GM12878 (cell line): ENCODE measurements at places on chromosomes 3 and 15. TPM values are rescaled to one million over a fixed set of nuclear protein-coding genes. Genes with fewer than 3 reads are reported as not detected.

Gene SLC49A4
- total RNA-seq = 1.3 and 2.1 TPM in 2 replicates

DNA sequence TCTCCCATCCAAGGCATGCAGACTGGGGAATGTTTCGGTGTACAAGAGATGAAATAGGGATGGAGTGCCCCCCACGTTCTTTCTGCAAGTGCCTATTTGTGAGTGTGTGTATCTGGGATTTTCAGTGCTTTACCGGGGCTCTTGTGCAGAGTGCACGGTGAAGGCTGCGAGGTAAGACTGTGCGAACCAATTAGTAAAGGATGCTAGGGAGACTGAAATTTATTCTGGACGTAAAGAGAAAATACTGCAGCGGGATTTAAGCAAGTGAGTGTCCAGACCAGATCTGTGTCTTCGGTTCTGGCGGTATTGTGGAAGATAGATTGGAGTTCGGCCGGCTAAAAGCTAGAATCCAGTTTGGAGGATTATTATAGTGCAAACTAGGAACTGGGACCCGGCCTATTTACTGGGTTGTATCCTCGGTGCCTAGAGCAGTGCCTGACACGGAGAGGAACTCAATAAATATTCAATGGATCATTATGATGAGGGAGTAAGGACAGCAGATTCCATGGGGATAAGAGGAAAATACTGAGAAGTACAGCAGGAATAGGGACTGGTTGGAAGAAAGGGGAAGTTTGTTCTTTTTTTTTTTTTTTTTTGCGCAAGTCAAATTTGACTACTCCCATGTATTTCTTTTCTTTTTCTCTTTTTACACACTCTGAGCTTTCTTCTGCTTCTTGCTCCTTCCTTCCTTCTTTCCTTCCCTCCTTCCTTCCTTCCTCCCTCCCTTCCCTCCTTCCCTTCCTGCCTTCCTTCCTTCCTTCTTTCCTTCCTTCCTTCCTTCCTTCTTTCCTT lies 580 bp upstream of the MAGEF1 start:
- H3K27ac ChIP-seq = no peak overlapping the region
- no peaks in the 10 kb centered on the region for H3K27me3 ChIP-seq
- no peak for DNase-seq

- DNase-seq = no peak
- no peak overlapping the region for H3K27ac ChIP-seq
- peaks cover 4% of the 10 kb centered on the region for H3K27me3 ChIP-seq
- no peaks in the 10 kb centered on the region for H3K4me1 ChIP-seq
Observed at GRCh38 chr3:84960581-84960980, 1.8 kb downstream of the CADM2 start.

DNA sequence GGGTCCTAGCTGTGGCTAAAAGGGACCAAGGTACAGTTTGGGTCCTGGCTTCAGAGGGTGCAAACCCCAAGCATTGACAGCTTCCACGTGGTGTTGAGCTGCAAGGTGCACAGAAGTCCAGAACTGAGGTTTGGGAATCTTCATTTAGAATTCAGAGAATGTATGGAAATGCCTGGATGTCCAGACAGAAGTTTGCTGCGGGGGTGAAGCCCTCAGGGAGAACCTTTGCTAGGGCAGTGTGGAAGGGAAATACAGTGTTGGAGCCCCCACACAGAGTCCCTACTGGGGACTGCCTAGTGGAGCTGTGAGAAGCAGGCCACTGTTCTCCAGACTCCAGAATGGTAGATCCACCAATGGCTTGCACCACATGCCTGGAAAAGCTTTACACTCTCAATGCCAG lies 17.9 kb downstream of the RNF13 start:
- no peaks in the 10 kb centered on the region for H3K4me1 ChIP-seq
- no peak overlapping the region for H3K4me3 ChIP-seq
- H3K36me3 ChIP-seq = no peaks in the 10 kb centered on the region
- no peak overlapping the region for H3K27ac ChIP-seq

DNA sequence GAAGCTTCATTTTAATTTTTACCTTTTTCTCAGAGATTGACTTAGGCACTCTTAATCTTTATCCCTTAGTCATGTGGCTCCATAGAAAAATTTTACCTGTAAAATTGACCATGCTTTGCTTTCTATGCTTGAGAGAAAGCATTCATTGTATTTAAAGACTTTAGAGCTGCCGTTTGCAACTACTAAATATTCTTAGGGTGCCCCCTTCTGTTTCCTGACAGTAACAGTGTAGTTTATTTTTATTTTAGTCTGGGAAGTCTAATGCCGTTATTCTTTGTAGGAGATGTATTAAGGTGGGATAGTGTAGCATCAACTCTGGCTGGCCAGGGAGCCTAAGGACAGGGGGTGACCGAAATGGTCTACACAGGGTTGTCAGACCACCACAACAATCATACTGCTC lies 84.5 kb upstream of the SYNPR start:
- H3K4me1 ChIP-seq = no peaks in the 10 kb centered on the region
- no peak for DNase-seq
- H3K36me3 ChIP-seq = no peaks in the 10 kb centered on the region
- H3K27ac ChIP-seq = no peak overlapping the region
- no peak overlapping the region for H3K4me3 ChIP-seq
- no peaks in the 10 kb centered on the region for H3K27me3 ChIP-seq

DNA sequence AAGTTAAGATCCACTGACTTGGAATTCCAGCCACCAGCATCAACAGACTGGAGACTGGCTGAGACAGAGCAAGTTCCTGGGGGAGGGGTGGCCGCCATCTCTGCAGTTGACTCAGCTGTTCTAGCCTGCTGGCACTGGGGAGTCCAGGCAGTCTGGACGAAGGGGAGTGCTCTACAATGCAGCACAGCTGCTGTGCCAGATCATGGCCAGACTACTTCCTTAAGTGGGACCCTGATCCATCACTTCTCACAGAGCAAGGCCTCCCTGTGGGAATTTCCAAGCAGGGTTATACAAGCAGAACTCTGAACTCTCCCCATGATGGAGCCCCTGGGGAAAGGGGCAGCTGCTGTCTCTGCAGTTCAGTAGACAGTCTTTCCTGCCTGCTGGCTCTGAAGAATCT lies 35.2 kb downstream of the PYGO1 start:
- no peak overlapping the region for H3K27ac ChIP-seq
- no peaks in the 10 kb centered on the region for H3K4me1 ChIP-seq
- H3K27me3 ChIP-seq = no peaks in the 10 kb centered on the region

DNA sequence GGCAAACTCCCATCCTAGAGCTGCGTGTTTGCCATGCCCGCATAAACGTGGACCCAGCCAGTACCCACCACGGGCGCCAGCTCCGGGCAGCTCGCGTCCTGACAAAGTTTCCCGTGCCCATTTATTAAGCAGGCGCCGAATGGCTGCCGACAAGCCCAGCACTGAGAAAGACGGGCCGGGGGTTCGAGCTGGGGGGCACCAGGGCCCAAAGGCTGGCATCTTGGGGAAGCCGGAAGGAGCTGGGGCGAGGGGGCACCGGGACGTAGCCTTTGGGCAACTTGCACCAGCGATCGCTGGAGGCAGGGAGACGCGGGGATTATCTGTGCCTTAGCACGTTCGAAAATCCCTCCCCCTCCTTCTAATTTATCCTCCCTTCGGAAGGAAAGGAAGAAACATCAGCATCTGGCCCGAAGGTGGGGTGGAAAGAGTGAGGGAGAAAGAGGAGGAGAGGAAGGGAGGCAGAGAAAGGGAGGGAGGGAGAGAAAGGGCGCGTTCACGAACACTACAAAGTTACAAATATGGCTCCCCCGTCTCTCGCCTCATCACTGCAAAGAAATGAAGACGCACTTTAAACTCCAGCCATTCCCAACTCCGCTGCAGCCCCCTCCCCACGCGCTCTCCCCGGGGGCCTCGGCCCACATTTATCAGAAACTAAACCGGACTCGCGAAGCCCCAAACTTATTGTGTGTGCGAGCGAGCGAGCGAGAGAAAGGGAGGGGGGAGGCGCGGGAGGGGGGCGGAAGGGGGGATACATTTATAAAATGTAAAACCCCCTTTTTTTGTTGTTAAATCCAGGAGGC lies 1.0 kb downstream of the ANP32A start:
- peaks cover 23% of the 10 kb centered on the region for H3K4me1 ChIP-seq
- peak overlapping the region; percentile 98 for H3K4me3 ChIP-seq
- H3K36me3 ChIP-seq = peaks cover 7% of the 10 kb centered on the region
- DNase-seq = no peak
- no peaks in the 10 kb centered on the region for H3K27me3 ChIP-seq
